ENCODE measurements at places on chromosomes 11 and 22.

DNA sequence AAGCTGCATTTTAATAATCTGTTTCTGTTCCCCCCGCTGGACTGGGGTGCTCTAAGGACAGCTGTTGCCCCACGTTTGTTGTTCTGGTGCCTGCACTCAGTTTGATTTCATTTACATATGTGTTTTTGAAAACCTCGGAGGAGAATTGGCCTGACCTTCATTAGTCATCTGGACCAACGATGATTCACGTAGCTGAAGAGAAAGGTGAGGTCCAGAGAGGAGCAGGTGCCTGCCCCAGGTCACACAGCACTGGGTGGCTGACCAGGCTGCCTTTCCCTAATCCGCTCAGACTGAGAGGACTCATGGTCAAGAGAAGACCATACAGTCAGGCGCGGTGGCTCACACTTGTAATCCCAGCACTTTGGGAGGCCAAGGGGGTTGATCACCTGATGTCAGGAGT lies 3.8 kb downstream of the CSDC2 start:
- DNase-seq, result no peak

DNA sequence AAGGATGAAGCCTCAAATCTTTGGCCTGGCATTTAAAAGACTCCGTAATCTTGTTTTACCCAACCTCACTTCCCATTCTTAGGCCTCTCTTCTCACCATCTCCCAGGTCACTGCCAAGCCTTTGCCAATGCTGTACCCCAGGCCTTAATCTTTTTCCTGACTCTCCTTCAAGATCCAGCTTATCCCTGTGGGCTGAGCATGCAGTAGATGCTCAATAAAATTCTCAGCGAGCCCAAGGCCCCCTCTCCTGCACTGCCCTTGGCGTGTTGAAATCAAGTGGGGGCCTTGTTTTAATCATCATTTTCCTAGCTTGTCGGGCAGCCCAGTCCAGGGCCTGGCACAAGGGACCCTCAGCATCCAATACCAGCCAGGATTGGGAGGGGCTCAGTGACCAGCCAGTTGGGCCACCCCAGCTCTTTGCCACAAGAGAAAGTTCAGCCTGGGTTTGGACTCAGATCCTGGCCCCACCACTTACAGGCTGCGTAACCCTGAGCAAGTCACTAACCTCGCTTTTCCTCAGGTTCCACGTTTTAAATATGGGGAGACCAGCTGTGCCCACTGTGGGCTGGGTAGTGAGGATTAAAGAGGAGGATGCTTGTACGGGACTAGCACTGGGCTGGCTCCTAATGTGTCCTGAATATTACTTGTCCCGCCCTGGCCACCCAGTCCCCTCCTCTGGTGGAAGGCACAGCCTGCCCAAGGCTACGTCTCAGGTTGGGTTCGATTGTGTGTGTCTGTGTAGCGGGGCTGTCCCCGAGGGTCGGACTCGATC lies 943 bp upstream of the YWHAH start:
- no peak for DNase-seq

DNA sequence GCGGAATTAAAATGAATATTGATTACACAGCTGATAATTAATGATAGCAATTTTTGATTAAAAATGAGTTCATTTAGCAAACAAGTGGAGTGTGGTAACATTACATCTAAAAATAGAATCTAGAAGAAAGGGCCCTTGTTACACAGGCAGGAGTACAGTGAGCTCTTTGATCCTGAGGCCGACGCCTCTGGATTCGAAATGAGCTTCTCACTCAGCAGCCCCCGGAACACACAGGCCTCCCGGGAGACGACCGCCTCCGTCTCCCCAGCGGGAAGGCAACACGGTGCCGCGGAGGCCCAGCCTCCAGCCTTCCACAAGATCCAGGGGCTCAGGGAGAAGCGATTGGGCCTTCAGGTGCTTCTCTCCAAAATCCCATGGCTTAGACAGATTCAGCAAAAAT lies 379.1 kb downstream of the BRD1 start:
- DNase-seq, result no peak

DNA sequence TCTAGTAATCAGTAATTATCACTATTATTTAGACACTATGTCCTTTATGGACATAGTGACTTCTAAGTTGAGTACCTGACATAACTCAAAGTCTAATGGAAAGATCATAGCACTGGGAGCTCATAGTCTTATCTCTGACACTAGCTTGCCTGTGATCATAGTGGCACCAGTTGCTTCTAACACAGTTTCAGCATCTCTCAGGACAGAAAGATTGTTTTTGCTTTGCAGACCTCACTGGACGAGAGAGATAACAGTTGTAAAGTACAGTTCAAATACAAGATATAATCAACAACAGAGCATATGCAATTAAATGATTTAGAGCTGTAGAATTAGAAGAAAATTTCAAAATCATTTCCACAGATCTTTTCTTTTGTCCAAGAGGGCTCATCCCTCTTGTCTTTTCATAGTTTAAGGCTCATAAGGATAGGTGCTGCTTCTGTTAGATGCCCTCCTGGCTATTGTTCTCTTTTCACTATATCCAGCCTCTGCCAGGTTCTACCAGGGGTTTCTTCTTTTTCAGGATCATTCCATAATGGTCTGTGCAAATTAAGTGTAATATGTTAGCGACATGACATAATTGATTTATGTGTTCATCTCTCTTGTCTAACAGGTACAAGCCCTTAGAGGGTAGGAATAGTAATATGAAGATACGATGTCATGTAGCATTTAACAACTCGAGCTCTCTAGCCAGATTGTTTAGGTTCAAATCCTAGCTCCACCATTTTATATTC lies 1175.4 kb upstream of the TENM4 start:
- no peak for DNase-seq

DNA sequence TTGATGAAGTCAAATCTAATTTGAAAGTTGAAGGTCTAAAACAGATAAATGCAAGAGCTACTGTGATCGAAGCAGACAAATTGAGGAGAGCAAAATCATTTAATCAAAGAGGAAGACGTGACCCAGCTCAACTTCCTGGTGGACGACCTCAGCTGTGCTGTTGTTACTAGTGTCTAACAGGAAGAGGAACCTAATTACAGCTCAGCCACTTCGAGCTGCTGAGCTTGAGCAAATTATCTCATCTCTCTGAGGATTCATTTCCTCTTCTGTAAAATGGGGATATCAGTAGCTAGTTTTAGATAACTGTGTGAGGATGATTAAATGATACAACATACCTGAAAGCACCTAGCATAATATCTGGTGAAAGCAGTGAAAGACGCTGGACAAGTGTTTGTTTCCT lies 48.6 kb upstream of the OLFML1 start:
- DNase-seq, result no peak

DNA sequence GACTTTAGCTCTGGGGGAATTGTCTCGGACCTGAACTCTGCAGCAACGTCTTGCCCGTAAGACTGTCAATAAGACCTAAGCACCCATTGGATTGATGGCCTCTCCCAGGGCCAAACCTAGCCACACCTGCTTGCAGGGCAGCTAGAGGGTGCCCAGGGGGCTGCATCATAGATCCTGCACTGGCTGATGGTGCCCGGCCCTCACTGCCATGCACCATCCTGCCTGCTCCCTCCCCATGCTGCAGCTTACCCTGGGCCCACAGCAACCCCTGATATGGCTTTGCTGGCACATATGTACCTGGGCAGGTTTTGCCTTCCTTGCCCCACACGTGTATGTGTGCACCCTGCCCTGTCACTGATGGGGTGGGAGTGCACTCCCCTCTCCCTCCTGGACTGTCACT lies 8.9 kb upstream of the BBOX1 start:
- DNase-seq, result no peak

DNA sequence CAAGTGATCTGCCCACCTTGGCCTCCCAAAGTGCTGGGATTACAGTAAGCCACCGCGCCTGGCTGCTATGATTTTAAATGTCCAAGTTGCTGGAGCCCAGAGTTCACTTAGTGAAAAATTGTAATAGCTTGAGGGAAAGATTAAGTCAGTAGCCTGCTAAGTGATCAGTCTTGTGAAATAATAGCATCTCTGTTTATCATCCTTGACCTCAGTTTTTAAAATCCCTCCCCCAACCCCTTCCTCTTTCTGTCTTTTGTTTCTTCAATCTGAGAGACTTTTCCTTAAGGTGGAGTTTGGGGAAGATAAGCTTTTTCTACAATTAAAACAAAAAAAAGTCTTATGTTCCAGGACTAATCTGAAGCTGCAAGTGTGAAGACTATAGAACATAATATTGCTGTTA lies 6.4 kb downstream of the HIPK3 start:
- DNase-seq, result no peak

DNA sequence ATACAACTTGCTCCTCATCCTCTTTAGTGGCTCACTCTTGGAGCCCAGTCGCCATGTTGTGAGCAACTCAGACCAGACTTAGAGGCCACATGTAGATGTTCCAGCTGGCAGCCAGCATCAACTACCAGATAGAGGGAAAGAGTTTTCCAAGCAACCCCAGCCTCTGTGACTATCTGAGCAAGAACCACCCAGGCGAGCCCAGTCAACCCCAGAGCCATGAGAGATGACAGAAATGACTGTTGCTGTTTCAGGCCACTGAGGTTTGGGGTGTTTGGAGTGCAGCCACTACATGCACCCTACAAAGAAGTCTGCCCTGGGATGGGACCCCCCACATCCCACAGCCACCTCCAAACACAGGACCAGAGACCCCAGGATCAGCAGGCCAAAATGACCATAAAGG lies 24.8 kb upstream of the CLDN5 start:
- DNase-seq, result no peak

DNA sequence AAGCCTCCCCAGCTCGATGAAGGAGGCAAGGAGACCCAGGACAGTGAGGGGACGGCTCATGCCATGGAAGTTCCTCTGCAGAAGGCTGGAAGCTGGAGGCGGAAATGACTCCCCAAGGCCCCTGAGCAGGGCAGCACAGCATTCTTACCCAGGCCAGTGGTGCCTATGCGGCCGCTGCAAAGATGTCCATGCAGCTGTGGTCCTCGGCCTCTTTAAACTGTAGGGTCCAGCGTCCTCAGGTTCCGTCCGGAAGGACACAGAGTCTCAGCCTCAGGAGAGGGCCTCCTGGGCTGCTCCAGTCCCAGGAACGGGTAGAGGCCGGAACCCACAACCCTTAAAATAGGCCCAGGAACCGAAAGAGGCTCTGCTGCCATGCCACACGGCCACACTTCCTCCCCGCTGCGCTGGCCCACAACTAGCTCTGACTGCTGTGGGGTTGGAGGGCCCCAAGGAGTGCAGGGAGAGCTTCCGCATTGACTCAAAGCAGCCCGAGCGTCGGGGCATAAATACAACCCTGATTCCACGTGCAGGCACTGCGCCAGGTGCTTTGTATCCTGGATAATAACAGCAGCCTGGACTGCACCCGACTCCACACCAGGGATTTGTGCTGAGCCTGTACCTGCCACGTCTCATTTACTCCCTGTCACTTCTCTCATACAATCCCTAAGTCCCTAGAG lies 5.5 kb downstream of the KIAA0930 start:
- DNase-seq, result no peak

DNA sequence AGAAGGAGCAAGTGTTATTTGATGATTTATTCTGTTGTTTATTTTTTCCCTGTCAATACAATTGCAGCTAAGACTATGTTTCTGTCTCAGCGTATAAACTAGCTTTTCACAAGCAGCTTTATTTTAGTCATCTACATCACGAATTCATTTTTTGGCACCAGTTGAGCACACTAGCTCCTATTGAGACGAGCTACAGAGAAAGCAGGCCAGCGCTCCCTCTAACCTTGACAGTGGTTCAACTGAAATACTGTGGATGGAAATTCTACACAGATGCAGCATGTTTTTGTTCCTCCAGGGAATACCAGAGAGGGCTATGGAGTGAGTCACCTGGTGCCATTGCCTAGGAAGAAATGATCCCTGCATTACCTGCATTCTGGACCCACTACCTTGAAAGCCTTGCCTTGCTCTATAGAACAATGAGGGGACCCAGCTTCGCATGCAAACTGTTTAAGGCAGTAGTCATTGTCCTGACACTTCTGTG lies 108.2 kb upstream of the ARHGAP42 start:
- no peak for DNase-seq

DNA sequence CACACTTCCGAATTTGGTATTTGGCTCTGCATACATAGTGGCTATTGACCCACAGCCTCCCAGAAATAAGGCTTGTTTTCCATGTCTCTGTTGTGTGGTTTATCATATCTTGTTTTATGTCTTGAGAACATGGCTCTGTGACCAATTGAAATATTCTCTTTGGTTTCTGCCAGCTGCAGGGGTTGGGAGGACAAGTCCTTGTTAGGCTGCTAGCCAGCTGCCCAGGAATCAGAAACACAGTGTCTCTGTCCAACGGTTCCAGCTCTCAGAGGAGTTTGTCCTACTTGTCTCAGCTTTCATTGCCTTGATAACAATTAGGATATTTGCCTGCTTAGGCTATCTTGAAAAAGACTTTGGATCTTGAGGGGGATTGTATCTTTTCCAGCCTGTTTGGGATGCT lies 6.0 kb upstream of the SLC7A4 start:
- no peak for DNase-seq

DNA sequence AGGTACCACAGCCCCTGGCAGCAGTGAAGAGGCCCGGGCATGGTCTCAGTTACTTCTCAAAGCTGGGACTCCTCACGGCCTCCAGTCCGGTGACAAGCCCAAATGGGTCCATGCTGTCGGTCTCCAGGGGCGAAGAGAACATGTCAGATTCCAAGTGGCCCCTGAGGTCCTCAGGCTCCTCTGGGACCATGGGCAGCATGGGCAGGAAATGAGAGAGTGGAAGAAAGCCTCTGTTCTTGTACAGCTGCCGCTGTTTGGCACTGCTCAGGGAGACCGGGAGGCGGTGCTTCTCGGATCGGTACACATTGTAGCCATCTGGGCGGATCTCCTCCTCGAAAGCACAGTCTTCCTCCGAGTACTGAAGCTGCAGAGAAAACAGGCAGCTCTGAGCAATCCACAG lies 4.6 kb downstream of the FGF19 start:
- no peak for DNase-seq

GRCh38 chr22:30128511-30128910 lies 48.2 kb downstream of the HORMAD2 start:
- no peak for DNase-seq

- DNase-seq, result no peak
Measured at GRCh38 chr22:21457023-21457787, 10.0 kb upstream of the TMEM191C start.

DNA sequence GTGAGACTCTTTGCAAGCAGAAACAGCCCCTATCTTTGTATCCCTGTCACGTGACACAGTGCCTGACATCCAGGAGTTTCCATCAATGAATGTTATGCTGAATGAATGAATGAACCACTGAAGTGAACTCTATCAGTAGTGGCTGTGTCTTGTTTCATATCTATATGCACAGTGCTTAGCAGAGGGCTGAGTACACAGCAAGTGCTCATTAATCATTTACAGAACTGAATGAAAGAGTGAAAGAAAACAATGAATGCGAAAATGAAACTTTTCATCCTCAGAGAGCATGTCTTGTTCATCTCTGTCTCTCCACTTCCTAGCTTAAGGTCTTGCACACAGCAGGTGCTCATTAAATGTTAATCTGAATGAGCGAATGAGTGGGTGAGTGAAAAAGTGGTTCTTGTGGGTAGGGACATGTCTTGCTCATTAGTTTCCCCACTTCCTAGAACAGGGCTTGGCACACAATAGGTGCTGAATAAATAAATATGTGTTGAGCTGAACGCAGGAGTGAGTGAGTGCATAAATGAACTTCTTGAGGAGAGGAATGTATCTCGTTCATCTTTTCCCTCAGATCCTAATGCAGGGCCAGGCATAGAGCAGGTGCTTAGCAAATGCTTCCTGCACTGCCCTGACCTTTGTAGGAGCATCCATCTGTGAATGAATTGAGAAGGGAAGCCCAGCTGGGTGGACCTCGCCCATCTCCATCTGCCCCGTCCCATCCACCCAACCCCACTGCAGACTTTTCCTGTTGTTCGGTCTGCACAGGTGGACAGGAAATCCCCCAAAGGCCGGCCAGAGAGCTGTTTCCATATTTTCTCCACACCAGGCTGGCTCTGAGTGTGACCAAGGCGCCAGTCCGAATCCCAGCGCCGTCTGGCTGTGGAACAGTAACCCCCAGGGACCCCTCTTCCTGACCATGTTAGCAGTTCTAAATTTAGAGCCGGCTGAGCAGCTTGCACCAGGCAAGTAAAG lies 113.4 kb upstream of the CRYBB3 start:
- DNase-seq, result no peak

Data from stimulated activated CD8-positive, alpha-beta memory T cell treated with anti-CD3 and anti-CD28 coated beads, Interleukin-4, amount 100 ng/mL, for 1 hour (primary cell).